ENCODE measurements at places on chromosomes 6 and 20.

DNA sequence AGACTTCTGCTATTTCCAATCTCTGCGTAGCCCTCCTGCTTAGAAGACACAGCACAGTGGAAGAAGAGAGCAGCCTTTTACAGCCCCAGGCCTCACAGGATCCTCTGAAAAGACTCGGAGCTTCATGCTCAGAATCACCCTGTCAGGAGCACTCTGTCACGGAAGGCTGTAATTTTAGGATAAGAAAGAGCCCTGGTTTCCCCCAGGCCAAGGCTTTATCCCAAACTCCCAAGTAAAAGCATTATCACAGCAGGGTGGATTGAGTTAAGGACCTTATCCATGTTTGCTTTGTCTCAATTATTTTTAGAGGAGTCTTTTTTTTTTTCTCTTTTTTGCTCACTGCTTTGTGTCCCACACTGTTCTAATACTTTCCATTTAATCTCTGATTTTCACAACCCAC is 39.2 kb downstream of the ANKS1A start:
- no peak for DNase-seq

GRCh38 chr20:57025666-57026224 is 240.7 kb downstream of the BMP7 start:
- DNase-seq: no peak

GRCh38 chr20:2606507-2607006 is 45.9 kb upstream of the NOP56 start:
- DNase-seq: no peak

DNA sequence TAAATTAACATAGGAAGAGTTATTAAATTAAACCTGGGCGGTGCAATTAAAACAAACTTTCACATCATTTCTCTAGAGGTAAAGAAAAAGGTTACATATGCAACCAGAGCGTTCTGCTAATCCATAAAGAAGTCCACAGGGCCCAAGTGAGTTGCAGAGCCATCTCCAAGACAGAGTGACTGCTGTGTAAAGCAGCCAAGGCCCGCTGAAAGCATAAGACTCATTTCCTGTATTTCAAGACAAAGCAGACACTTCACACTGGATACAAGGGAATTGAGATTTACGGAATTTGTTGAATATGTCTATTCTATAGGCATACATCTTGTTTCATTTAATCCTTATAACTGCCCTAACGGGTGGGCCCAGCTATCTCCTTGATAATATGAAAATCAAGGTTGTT is 422.8 kb downstream of the CBLN4 start:
- DNase-seq: no peak

DNA sequence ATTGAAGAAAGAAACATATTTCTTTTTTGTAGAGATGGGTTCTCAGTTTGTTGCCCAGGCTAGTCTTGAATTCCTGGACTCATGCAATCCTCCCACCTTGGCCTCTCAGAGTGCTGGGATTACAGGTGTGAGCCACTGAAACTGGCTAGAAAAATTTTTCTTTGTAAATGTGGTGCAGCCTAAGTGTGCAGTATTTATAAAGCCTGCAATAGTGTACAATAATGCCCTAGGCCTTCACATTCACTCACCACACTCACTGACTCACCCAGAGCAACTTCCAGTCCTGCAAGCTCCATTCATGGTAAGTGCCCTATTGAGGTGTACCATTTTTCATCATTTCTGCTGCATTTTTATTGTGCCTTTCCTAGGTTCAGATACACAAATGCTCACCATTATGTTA is 31.4 kb downstream of the NHSL1 start:
- DNase-seq: no peak

- no peak for DNase-seq
Observed at GRCh38 chr6:75213732-75214131, 7.9 kb upstream of the COL12A1 start.

DNA sequence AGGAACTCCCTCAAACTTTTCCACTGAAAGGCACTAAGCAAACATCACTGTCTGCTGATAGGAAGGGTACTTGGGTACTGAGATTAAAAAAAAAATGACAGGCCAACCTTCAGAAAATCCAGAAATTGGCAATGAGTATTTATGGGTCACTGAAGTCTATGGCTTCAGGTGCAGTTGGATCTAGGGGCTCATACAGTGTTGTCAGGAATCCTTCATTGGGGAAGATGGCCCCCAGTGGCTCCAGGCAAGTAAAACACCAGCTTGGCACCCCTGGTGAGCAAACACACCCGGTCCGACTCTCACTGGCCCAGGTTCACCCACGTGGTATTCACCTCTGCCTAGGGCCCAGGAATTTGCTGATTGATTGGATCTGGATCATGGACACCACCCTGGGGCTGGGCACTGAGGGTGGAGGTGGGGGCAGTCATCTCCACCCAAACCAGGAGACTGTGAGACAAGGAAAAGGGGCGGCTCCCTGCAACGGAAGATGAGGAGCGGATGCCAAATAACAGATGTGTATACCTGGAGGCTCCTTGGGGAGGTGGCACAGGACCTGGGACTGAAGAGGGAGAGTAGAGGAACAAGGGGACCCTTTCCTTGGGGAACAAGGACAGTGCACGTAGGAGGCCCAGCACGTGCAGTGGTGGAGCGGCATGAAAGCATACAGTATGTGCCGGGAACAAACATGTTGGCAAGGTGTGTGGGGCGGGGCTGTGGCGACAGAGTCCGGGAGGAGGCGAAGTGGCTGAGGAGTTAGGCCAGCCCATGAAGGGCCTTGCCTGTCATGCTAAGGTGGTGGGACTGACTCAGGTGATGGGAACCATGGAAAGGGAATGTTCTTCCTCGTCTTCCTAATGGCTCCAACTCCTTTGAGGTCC is 4.7 kb downstream of the SLC2A10 start:
- DNase-seq: no peak

GRCh38 chr20:33751775-33752174 is 20.0 kb downstream of the ZNF341 start:
- DNase-seq: no peak

- DNase-seq: no peak
Observed at GRCh38 chr6:44064089-44064947, 62.9 kb downstream of the MRPL14 start.

DNA sequence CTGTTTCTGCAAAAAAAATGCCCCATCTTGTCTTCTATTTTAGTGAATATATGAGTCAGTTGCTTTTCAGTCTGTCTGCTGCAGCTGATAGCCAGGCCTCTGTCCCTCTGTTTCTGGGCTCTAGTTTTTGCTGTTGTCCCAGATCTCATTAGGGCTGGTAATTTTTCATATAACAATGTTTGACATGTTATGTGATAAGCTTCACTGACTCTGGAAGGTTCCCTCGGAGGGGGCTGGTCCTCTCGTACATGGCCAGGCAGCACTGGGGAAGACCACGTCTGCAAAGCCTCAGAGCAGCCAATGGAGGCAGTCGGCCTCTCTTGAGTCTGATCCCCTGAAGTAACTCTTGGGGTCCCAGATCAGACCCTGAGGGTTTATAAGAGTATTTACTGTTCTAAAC is 223.8 kb downstream of the THBS2 start:
- no peak for DNase-seq

GRCh38 chr6:121578216-121578615 is 142.8 kb downstream of the GJA1 start:
- no peak for DNase-seq

DNA sequence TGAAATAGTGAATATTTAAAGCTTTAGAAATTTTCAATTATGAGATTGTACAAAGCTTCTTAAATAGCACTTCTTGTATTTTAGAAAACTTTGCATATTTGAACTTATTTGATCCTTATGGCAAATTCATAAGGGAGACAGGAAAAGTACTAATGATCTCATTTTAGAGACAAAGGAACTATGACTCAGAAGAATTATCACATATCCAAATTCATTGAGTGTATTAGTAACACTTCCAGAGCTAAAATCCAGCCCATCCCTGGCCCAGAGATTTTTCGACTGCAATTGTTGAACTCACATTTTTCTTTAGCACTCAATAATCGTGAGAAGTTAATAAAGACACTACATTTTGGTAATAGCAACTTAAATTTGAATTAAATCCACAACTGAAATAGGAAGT is 704.3 kb downstream of the EPM2A start:
- no peak for DNase-seq

- DNase-seq: no peak
Observed at GRCh38 chr6:18413381-18413780, 26.2 kb downstream of the RNF144B start.

DNA sequence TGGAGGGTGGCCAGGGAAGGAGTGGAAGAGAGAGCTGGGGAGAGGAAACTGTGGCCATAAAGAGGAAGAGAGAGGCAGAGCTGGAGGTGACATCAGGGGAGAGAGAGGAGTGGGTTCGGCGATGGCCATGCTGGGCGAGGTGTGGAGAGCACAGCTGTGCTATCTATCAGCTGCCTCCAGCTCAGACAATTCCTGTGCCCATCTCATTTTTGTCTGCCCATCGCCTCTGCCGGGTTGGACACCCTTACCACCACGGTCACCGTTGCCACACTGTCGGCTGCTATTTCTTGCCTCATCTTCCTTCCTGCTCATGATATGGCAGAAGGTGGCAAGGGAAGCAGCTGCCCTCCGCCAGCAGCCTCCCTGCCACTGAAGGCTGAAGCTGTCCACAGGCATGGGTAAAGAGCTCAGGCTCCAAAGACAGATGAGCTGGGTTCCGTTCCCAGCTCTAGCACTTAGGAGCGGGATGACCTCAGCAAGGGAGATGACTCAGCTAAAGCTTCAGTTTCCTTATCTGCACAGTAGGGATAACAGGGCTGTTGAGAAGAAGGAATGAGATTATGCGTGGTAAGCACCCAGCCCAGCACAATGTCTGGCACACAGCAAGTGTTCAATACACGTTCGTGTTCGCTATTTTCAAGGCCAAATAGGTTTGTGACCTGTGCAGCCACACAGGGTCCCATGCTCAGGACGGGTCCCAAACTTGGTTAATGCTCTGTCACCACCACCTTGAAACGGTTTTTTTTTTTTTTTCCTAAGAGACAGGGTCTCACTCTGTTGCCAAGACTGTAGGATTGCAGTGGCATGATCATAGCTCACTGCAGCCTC is 21.9 kb upstream of the TAF8 start:
- no peak for DNase-seq

DNA sequence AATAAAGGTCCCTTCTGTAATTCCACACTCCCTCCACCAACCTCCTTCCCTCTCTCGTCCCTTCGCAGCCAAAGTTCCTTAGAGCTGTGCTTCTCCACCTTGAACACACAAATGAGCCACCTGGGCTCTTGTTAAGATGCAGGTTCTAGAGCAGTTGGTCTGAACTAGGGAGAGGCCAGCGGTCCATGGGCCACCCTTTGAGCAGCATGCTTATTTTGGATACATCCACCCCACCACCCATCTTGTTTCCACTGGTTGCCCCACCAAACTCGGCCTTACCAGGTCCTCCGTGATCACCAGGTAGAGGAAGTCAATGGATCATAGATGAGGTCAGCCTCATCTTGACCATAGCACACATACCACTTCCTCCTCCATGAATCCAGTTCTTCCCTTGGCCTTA is 7.3 kb upstream of the BPIFA2 start:
- no peak for DNase-seq

DNA sequence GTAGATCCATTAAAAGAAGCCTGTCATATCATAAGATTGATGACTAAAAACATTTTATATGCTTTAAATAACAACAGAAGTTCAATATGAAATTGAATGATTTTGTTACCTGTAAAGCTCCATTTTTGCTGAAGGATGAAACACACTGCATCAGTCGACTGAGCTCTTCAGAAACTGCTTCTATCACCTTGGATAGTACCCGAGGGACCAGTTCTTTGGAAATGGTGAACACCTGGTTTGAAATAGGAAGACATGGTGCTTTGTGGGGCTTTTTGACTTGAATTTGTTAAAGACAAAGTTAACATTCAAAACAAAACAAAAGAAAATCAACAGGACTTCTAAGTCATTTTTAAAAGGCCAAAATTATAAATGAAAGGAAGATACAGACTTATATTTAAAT is 105.7 kb downstream of the IRF4 start:
- DNase-seq: no peak

- DNase-seq: no peak
Observed at GRCh38 chr6:35108309-35108885, 32.7 kb downstream of the TCP11 start.

DNA sequence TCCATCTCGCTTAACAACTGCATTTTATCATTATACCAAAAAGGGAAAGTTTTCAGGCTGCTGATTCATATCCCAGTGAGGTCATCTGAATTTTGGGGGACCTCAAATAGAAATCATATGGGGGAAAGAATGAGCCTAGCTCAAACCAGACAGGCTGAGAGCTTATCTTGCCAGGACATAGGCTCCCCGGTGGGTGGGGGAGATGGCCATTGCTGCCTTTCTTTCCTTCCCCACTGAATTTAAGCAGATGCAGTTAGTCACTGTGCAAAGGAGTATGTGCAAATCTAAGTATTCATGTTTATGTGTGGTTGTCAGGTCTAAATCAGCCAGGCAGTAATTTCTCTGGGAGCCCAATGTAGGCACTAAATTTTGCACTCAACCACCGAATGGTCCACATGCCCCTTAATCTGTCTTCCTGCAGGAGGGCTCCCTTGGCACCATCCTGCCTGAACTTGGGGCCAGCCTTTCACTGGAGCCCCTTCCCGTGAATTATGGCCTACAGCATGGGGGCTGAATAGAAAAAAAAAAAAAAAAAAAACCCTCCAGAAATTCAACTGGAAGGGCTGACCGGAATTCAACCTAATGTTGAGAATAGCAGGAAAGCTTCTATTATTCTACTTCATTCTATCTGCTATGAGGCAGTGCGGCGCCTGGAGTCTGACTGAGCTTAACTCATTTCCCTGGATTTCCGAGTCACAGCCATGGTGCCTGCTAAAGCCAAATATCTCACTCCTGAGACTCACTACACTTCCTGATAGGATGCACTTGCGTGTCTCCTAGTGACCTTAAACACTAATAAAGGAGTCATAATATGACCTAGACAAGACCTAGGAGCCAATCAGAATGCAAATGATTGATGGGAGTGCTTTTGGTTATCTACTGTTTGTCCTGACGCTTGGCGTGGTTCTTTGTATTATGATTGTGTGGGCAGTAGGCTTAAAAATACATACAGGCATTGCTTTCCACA is 161.5 kb upstream of the HEY2 start:
- no peak for DNase-seq

DNA sequence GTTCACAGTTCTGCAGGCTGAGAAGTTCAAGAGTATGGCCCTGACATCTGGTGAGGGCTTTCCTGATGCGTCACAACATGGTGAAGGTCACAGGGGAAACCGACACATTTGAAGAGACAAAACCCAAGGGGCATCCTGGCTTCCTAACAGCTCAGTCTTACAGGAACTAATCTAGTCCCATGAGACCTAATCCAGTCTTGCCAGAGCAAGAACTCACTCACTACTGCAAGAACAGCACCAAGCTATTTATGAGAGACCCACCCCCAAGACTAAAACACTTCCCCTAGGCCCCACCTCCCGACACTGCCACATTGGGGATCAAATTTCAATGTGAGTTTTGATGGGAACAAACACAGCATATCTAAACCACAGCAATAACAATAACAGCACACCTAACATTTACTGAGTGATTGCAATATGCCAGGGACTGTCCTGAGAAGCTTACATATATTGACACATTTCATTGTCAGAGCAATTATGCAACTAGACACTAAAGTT is 46.6 kb downstream of the TPBG start:
- DNase-seq: no peak

DNA sequence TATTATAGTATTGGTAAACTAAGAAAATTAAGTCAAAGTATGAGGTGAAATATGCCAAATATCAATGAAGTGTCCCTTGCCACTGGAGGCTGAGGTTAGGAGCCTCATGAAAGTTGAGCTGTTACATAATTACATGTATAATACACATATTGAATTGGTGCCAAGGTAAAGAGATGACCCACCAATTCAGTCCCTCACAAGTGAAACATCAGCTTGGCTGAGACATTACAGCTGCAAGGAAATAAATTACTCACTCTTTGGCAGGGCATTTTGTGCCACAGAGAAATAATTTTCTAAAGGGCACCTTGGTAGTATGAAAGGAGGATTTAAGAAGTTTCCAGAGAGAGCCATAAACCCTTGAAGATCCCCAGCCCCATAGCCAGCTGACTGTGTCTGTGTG is 127.4 kb downstream of the ADGRG6 start:
- DNase-seq: no peak

Measured in naive thymus-derived CD4-positive, alpha-beta T cell (primary cell).